ENCODE measurements at places on chromosomes 1 and 21.

DNA sequence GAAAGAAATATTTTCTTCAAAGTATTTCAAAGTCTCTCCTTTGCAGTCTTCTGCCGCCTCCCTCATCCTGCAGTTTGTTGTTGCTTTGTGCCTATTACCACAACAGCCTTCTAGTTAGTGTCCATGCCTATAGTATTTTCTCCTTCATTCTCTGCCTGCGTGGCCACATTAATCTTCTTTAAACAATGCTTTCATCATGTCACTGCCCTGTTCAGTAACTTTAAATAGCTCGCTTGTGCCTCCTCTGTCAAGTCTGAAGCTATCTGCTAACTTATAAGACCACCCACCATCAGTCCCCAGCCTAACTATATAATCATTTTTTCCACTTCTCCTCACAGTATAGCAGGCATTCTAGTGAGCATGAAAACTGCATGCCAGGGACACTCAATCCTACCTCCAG lies 290.3 kb downstream of the PDE4B start:
- no peak for DNase-seq

DNA sequence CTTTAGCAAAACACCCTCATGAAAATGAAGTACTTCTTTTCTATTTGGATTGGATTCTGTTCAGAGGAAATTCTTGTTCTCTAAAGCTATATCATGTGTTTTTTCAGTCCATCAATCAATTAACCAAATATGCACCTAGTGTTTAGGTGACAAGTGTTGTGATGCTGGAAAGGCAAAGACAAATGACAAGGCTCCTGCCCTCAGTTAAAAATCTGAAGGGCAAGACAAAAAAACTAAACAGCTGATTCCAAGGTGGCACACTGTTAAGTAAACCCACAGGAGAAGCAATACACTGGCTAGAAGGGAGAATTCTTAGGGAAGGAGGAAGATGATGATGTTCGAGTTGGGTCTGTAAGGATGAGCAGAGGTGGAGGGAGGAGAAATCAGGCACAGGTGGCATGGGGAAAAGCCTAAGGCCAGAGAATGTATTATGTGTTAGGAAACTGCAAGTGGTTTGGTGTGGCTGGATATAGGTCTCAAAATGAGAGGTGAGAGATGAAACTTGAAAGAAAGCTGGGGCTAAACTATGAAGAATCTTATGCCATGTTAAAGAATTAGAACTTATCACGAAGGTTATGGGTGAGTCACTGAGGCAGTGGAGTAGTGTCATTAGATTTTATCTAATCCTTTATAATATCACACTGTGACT lies 51.8 kb upstream of the GFI1 start:
- peak; percentile 42 for DNase-seq

- DNase-seq = no peak
These were observed 22.5 kb upstream of the UHMK1 start for GRCh38 chr1:162475089-162475488.

DNA sequence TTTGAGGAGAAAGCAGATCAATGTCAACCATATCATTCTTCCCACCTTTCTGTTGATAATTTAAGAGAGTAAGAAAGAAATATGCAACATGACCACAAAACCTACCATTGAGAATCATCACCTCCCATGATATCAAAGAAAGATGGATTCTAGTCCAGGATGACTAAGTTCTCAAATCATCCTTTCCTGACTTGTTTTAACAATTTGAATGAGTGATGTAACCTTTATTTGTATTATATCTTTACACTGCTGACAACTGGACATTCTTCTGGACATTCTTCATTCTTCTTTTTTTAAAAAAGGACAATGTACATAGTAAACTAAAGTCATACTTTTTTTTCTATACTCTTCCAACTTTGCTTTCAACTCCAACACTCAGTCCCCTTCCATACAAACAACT lies 9.5 kb downstream of the PSMB4 start:
- no peak for DNase-seq

GRCh38 chr1:234675572-234675971 lies 65.6 kb upstream of the IRF2BP2 start:
- no peak for DNase-seq

- DNase-seq = no peak
These were observed 5.2 kb downstream of the NCF2 start for GRCh38 chr1:183585038-183585437.

DNA sequence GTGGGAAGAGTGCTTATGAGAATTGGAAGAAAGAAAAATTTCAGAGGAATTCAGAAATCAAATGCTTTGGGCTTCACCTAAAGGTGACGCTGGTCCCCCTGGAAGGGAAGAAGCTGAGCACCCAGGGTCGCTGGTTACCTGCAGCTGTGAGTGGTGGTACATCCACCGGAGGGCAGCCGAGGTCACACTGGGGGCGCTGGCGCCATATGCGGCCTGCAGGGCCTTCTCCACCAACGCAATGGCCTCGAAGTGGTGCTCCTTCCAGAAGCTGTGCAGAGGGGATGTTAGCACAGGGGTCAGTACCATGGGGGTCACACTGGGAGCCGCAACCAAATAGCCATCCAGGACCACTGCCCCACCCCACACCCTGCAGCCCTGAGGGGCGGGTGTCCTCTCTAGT lies 6.1 kb downstream of the AKR7A2 start:
- no peak for DNase-seq

- no peak for DNase-seq
These were observed 11.2 kb upstream of the HYI start for GRCh38 chr1:43464681-43465504.

GRCh38 chr1:98709906-98710305 lies 48.4 kb downstream of the SNX7 start:
- DNase-seq = no peak

DNA sequence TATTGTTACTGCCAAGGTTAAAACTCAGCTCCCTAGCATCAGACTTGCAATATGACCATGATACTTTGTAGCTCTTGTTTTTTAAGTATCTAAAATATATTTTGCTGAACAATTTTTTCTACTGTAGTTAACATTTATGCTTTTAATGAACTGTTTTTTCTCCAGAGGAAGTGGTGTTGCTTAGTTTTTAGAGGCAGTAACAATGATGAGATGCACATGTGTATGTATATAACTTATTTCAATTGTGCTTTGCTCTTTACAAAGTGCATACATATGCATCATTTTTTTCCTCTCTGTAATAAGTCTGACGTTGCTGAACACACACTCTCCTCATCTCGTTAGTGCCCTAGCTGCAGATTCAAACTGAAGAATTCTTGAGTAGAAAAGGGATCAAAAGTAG lies 418.8 kb downstream of the ZP4 start:
- DNase-seq = no peak

GRCh38 chr1:32724678-32725614 lies 22.4 kb upstream of the SYNC start:
- peak; percentile 25 for DNase-seq

GRCh38 chr1:2127187-2128145 lies 67.1 kb downstream of the FAAP20 start:
- DNase-seq = no peak

DNA sequence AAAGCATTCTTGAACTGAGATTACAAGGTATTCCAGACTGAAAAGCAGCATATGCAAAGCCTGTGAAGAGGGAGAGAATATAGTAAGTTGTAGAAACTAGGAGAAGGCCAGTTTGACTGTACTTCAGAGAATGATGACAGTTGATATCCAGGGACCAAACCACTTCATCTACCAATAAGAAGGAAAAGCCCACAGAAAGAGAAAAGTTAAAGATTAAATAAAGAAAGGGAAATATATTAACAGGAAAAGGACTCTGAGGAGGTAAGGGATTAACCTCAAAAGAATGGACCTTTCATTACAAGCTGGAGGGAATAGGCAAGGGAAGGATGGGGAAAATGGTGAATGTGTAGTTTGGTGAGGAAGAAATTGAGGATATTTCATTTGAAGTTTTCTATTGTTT lies 180.2 kb upstream of the CACYBP start:
- no peak for DNase-seq

DNA sequence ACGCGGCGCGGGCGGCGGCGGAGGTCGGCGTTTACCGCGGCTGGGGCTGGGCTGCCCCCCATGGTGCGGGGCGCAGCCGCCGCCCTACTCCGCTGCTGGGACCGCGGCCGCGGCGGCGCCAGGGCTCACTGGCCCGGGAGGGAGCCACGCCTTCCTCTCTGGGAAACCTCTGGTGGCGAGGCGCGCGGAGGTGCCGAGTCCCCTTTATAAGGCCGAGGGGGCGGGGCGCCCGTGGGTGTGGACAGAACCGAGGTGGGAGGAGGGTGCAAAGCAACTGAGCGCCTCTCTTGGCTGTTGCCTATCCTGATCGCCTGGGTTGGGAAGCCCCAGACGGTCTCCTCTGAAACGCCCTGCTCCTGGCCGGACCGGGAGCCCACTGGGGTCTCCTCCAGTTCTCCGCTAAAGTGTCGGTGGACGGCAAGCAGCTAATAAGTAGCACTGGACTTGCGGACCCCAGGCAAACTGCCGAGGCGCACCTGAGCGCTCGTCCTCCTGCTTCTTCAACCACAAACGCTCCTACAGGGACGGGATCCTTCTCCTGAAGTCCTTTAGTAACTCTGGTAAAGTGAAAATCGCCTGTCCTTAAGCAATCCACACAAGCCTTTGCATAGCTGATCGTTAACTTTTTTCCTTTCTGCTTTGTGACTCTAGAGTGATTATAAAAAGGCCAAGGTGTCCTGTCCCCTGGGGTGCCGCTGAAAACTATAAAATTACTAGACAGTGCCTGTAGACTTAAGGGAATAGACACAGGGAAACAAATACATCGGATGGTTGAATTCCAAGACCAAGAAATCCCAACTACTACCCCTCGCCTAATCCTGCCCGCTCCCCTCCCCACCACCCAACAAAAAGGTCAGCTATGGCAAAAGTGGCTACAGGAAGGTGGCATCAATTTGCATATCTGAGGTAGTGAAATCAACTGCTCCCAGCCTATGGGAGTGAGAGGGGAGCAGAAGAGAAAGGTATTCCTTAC lies at the start of gene PTGER3:
TSS of gene PTGER3 (minus strand) at position 182 of the 973 bp plus-strand sequence. CDS start 239 bp downstream, outside the sequence.
- DNase-seq = peak; percentile 20

DNA sequence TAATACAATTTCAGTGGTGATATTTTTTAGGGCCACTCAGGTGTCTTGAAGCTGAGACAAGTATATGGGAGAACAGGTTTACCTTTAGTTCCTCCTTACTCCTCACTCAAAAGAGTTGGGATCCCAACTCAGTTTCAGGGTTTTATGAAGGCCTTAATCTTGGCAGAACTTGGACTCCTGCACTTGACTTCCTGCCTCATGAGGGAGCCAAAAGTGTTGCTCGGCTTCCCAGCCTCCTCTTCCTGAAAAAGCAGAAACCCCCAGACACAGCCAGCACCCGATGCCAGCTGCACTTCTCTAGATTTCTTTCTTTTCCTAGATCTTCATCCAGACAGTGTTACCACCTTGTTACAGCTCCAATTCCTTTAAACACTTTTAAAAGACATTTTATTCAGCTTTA lies 70.8 kb upstream of the TMPRSS2 start:
- DNase-seq = no peak

DNA sequence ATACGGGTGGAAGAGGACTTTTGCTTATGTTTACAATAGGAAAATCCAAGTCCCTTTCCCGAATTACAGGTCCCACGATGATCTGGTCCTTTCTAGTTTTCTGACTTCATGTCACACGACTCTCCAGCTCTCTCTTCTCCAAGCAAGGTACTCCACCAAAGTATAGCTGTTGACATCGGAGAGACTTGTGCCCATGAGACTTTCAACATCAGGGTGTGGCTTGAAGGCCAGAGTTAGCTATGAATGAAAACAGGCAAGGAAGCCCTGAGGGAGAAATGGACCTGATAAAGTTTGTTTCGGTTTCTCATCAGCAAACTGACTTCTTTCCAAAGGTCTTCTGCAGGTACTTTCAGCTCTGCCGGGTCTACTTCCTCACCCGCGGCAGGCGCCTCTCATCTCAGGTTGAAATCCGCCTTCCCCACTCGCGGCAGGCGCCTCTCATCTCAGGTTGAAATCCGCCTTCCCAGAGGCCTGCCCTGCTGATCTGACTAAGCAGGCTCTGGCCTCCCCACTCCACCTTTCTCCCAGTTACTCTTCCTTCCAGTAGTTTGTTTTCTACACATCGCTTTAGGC lies 2.1 kb upstream of the PER3 start:
- DNase-seq = no peak

GRCh38 chr1:37332126-37332525 lies 142.3 kb upstream of the ZC3H12A start:
- DNase-seq = no peak

DNA sequence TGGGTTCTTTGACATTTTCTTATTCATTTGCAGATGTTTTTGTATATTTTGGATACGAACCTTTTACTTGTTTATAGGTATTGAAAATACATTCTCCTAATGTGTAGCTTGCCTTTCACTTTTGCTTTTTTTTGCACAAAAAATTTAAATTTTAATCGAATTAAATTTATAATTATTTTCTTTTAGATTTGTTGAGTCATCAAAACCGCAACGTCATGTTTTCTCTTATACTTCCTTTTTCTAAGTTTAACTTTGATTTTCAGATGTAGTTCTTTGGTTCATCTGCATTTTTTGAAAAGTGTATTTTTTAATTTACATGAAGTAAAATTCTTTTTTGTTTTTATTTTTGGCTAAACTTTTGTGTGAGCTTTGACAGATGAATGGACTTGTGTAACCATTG lies 243.7 kb upstream of the DPYD start:
- DNase-seq = no peak

DNA sequence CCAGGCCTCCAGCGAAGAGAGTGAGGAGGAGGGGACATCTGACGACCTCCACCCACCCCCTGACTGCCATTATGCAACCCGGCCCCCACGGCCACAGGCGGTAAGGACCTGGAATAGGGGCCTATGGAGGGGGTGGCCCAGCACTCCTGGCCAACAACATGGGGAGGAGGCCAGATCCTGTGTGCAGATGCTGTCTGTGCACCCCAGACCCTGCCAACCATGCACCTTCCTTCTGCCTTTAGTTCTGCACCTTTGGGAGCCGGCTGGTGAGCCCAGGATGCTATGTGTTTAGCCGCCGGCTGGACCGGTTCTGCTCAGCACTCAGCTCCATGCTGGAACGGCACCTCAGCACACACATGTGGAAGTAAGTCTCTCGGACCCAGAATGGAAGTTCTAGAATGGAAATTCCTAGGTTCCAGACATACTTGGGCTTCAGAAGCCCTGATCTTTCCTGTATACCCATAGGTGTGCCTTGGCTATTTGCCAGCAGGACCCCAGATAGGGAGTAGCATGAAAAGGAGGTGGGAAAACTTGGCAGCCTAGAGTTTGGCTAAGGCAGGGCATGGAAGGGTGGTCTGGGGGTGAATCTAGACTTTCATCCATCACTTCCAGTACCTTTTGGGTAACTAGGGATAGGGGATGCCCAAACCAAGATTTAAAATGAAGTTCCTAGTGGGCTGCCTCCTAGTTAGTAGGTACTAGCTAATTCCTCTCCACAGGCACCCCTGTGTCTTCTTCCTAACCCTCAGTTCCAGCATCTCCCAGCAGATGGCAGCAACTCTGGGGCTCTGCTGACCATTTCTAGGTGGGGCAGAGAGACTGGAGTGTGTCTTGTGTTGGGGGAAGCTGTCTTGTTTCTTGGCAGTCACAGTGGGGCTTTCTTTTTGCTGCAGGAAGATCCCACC lies 3.6 kb upstream of the CYB561D1 start:
- DNase-seq = peak; percentile 62

GRCh38 chr1:17773591-17774326 lies 18.6 kb downstream of the ACTL8 start:
- DNase-seq = no peak

- no peak for DNase-seq
These were observed 77.9 kb downstream of the POFUT2 start for GRCh38 chr21:45209685-45210284.

GRCh38 chr1:27990920-27991537 lies 31.3 kb downstream of the XKR8 start:
- no peak for DNase-seq

Measured in stimulated activated CD4-positive, alpha-beta T cell treated with anti-CD3 and anti-CD28 coated beads, Interleukin-1b, Interleukin-23, amount 100 ng/mL, for 48 hours (primary cell).